Fibroblast of pulmonary artery (primary cell): ENCODE measurements at places on chromosomes 7 and 10.

DNA sequence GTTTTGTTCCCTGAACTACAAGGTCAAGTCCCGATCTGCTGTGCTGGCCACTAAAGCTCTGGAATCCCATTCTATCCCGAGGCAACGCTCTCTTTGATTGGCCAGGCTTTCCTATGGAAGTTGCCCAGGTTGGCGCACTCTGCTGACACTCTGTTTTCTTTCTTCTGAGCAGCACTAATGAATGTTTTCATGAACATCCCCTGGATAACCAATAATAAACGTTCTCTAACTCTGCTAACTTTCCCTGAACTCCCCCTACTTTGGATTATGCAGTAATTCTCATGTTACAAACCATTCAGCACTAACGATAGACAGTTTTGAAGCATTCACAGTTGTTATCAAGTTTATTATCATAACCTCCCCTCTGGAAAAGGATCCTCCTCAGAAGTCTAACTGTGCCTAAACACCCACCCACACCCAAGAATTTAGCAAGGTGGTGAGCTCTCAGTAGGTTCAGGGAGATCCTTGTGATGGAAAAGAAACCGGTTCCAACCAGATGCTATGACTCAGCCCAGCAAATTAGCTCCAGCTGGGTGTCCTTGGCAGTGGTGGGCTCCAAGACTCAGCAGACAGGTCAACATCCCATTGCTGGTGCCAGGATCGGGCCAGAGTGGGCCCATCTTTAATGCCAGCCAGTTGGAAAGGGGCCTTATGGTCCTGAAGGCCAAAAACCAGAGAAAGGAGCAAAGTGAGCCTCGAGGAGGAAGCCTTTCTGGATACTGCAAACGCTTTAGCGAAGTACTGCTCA lies 68.4 kb downstream of the CREB3L2 start:
- DNase-seq = peak; percentile 42

DNA sequence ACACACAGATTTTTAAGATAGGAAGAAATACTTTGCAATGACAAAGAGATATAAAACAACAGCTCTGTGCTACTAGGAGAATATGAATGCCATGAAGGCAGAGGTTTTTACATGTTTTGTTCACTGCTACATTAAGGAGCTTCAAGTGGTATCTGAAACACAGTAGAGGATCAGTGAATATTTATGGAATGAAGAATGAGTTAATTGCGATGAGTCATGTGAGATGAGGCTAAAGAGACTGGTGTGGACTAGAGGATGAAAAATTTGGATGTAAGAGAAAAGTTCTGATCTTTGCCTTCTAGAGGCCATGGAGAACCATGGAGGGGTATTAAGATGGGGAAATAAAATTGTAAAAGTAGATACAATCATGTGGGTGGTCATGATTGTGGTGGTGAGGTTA lies 434.2 kb downstream of the PHTF2 start:
- DNase-seq = no peak

DNA sequence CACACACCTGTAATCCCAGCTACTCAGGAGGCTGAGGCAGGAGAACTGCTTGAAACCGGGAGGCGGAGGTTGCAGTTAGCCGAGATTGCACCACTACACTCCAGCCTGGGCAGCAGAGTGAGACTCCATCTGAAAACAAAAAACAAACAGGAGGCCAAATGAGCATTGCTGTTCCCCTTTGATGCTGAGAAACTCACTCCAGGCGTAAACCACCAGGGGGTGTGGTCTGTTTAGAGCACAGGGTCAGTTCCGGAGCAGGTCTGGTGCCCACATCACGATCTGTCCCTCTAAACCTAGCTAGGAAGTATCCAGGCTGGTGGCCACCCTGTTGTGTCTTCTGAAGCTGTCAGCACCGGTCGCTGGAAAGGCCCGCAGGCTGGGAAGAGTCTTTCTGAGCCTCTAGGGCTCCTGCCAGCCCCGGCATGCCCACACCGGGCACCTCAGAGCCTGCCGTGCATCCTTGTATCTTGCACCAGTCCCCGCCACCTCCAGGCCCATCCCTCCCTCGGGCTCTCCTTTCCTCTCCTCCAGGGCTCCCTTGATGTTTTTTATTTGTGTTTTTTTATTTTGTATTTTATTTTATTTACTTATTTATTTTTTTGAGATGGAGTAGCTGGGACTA lies 66.3 kb upstream of the SH2B2 start:
- DNase-seq = no peak

DNA sequence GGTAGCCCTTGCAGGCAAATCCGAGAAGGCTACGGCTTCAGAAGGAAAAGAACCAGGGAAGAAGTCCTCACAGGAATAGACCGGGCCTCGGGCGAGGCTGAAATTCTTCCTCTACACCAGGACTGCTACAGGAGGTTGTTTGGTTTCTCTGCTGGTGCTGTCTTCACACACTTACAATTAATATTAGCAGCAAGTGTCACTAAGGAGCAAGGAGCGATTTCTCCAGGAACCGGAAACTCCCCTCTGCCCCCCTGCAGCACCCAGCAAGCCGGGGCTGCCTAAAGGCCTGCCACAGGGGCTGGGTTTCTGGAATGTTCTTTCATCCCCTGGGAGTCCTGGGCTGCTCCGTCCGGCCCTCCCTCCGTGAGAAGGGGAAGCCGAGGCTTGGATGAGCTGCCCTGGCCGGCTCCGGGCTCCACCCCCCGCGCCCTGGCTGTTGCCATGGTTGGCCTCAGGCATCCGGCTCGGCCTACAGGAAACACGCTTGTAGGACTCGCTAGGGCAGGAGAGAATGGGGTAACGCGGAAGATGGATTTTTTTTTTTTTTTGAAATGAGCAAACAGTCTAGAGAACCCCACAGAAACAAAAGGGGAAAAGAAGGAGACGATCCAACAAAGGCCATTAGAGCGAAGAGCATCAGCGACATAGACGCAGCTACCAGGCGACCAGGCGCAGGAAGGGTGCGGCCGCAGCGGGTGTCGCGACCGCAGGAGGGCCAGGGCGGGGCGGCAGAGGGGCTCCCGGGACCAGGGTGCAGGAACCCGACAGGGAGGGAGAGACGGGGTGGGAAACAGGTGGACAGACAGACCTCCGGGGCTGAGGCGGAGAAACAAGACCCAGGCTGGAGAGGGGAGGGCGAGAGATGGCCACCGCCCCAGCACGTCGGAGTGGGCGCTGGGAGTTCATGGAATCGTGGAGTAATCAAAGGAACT lies 33.0 kb downstream of the EN2 start:
- no peak for DNase-seq

DNA sequence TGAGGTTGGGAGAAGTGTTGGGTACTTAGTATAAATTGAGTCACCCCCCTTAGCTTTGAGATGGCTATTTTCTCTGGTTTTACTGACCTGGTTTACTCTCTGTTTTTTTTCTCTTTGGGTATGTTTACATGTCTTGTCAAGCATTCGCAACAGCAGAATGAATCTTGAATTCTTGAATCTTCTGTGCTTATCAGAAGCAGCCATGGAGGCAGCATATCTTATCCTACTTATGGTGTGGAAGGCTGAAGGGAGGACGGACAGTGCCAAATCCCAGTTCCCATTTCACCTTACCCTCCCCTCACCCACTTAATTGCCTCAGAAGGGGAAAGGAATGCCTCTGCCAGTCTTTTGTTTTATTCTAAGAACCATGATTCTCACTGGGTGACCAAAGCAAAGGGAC lies 3.7 kb downstream of the SND1 start:
- no peak for DNase-seq
